ENCODE measurements at places on chromosomes 5 and 9.

DNA sequence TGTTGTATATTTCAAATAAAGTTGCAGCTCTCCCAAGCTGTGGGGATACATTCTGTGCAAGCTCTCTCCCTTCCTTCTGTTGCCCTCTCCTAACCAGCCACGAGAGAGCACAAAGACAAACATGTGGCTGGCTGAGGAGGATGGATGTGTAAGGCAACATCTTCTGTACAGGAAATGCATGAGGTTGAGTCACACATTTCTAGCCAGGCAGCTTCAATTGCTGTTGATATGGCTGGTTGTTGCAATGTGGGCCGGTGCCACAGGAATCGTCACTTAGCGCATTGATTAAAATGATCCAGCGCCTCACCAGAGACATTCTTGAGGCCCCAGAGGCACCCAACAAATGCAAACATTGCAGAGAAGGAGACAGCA lies 207.1 kb downstream of the ICE1 start:
- no peak for DNase-seq

GRCh38 chr5:116478491-116478890 lies 96.1 kb downstream of the SEMA6A start:
- no peak for DNase-seq

DNA sequence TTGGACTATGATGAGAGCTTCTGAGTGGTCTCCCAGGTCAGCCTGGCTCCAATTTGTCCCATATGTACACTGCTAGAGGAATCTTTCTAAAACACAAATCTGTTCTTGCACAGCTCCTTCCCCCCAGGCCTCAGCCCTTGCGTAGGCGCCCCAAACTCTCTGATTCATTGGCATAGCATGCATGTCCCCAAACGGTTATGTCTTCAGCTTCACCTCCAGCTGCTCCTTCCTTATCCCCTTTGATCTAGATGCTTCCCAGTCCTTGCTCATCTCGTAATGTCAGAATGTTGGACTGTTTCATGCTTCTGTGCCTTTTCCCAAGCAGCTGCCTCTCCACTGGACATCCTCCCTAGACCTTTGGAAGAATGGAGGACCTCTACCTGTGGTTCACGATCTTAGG lies 60.1 kb upstream of the BASP1 start:
- no peak for DNase-seq

- peak; percentile 5 for DNase-seq
Observed at GRCh38 chr5:147223948-147224791, 10.7 kb upstream of the STK32A start.

DNA sequence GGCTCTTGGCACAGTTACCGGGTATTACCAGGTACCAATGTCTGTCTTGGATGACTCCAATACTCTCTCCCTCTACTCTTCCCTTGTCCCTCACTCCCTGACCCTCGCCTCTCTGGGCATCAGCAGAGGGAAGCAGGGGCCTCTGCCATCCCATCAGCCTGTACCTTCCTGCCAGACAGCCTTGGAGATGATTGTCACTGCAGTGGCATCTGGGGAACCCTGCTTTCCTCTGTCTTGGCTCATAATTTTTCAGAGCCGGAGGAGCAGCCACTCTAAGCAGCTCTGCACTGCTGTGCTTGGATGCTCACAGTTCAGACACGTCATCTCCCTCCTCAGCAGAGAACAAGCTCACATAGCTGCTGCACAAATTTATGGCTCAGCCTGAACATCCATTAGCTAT lies 274.1 kb downstream of the SMARCA2 start:
- no peak for DNase-seq

DNA sequence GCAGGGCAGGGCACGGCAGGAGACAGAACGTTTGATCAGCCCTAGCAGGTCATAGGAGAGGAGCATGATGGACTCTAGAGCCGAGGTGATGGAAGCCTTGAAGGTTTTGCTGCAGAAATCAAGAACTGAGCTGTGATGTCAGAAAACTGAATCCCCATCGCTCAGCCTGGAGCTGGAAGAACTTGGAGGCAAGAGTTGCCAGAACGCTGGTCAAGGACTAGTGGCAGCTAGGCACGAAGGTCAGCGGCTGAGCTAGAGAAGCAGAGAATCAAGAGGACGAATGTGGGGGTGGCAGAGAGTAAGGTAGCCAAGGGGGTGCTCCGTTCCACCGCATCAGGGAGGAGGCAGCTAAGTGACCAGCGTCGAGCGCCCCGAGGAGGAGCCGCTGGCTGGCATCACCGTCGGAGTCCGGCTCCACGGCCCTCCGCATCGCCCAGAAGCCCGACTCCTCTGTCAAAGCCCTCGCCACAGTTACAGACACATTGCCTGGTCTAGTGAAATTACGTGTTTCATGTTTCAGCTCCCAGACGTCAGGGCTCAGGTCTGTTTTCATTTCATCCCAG lies 1.2 kb upstream of the GALNT10 start:
- no peak for DNase-seq

GRCh38 chr5:15267966-15268365 lies 232.0 kb upstream of the FBXL7 start:
- DNase-seq, result no peak

GRCh38 chr9:75168270-75169178 lies 80.2 kb downstream of the OSTF1 start:
- no peak for DNase-seq

DNA sequence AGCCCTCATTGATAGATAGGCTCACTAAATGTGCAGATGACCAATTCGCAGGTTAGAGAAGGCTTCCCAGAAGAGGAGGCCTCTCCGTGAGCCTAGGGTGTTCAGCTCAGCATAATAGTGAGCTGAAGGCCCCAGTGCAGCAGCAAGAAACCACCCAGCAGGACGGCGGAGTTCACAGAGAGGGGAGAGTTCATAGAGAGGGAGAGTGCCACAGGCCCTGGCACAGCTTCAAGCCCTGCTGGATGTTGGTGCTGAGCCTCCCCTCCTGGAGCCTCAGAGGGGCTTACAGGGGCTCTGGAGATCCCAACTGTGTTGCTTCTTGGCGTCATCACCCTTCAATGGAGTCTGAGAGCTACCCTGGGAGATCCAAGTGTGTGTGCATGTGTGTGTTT lies 2.1 kb downstream of the SLC22A5 start:
- no peak for DNase-seq

DNA sequence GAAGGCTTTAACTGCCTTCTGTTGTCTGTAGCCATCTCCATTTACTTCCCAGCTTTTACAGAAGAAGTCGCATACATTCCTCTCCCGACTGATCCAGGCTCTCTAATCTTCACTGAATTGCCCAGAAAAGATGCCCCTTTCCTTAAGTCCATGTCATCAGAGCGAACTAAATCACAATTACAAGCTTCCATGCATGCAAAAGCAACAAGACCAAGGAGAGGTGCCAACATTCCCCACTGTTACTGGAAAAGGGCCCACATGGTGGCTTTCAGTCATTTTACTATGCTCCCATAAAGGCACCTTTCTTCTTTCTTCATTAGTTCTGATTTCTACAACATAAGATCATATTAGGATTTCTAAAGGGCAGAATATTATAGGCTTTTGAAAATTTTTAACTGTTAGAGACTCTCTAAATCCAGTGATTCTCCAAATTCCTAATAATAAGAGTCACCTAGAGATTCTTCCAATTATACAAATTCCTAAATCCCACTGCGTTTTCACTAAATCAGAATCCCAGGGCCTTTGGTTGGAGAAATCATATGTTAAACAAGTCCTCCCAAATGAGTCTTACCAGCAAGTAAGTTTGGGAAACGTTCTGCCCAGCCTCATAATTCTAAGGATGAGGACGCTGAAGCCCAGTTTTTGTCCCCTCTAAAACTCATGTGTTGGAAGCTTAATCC lies 17.0 kb upstream of the ZFR start:
- no peak for DNase-seq

DNA sequence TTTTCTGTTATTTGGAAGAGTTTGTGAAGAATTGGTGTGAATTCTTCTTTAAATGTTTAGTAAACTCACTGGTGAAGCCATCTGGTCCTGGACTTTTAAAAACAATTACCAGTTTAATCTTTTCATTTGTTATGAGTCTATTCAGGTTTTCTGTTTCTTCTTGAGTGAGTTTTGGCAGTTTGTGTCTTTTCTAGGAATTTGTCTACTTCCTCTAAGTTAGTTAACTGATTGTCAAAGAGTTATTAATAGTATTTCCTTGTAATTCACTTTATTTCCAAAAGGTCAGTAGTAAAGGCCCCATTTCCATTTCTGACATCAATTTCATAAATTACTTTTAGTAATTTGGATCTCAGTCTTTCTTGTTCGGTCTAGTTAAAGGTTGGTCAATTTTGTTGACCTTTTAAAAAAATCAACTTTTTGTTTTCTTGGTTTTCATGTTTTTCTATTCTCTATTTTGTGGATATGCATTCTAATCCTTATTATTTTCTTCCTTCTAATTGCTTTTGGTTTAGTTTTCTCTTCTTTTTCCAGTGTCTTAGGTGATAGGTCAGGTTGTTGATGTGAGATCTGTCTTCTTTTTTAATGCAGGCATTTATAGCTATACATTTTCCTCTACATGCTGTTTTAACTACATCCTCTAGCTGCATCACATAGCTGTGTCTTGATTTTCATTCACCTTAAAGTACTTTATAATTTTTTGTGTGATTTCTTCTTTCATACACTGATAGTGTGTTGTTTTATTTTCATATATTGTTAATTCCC lies 7.3 kb upstream of the SMIM3 start:
- no peak for DNase-seq

- DNase-seq, result no peak
Observed at GRCh38 chr5:138338411-138339090, 485 bp downstream of the FAM53C start.

- DNase-seq, result no peak
Observed at GRCh38 chr5:108028412-108028811, 353.5 kb downstream of the FBXL17 start.
